ENCODE measurements at places on chromosomes 5 and 9. TPM values are rescaled to one million over a fixed set of nuclear protein-coding genes. Genes with fewer than 3 reads are reported as not detected.

Gene SQSTM1
- total RNA-seq = 105 TPM

Gene ATP6V1G1
- total RNA-seq = 34.2 TPM

Gene PCDHB6
- total RNA-seq = not detected

Gene MLANA
- not detected for total RNA-seq

Gene PCA3
- not detected for total RNA-seq

Gene C9orf85
- 9.1 TPM for total RNA-seq

Gene TAF11L8
- total RNA-seq = not detected

Gene NTRK2
- 0.59 TPM for total RNA-seq

Gene ANKRD34B
- total RNA-seq = not detected

Gene FAM221B
- not detected for total RNA-seq

Gene FBXL7
- total RNA-seq = 0.40 TPM

Gene SLC46A2
- not detected for total RNA-seq

Gene CDKN2A
- 30.6 TPM for total RNA-seq

Gene PCDHB13
- 0.05 TPM for total RNA-seq

Gene NRG2
- 21.0 TPM for total RNA-seq

Gene ADCY2
- 0.27 TPM for total RNA-seq

Gene SPINK4
- not detected for total RNA-seq

Gene FIBCD1
- total RNA-seq = 0.95 TPM

Gene SOX30
- total RNA-seq = 0.11 TPM

Gene EPB41L4A
- total RNA-seq = 1.3 TPM

Gene OR1L8
- total RNA-seq = not detected

Gene TAF1L
- not detected for total RNA-seq

Gene ISCA1
- total RNA-seq = 14.7 TPM

Gene GABRB2
- total RNA-seq = 0.56 TPM

Gene ADAMTSL1
- total RNA-seq = 0.10 TPM

Gene ARID3C
- total RNA-seq = 0.24 TPM

Gene HTR4
- total RNA-seq = not detected

Gene NUTM2G
- not detected for total RNA-seq

Gene ZNF879
- not detected for total RNA-seq

Gene DBH
- not detected for total RNA-seq

Gene ANXA2R
- total RNA-seq = 5.2 TPM

Gene RLN1
- total RNA-seq = 0.80 TPM

Gene PFN3
- not detected for total RNA-seq

Gene SURF6
- total RNA-seq = 27.2 TPM

Gene BTNL8
- total RNA-seq = not detected

Data from GM12878 (cell line).